Activated T-cell treated with anti-CD3 and anti-CD28 coated beads, Interleukin-2, amount 50 U/mL, for 48 hours (primary cell): ENCODE measurements at places on chromosomes 11 and 22.

DNA sequence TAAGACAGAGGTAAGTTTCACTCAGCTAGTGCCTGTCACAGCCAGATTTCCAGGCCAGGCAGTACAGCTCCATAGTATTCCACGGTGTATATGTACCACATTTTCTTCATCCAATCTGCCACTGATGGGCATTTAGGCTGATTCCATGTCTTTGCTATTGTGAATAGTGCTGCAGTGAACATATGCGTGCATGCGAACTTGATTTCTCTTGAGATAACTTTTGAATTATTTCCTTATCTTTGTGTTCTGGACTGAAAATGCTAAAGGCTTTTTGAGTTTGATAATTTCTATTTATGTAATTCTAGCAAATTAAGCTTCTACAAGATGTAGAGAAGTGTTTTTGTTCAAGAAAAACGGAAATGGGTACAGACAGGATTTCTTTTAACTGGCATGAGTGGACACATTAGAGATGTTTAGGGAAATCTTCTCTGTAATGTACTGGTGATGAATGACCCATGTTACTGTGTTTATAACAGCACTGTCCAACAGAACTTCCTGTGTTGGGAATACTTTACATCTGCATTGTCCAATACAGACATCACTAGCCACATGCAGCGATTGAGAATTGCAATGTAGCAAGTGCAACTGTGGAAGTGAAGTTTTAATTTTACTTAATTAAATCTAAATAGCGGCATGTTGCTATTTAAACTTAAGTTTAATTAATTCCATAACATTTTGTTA is 151.3 kb downstream of the CADM1 start:
- no peak for DNase-seq

DNA sequence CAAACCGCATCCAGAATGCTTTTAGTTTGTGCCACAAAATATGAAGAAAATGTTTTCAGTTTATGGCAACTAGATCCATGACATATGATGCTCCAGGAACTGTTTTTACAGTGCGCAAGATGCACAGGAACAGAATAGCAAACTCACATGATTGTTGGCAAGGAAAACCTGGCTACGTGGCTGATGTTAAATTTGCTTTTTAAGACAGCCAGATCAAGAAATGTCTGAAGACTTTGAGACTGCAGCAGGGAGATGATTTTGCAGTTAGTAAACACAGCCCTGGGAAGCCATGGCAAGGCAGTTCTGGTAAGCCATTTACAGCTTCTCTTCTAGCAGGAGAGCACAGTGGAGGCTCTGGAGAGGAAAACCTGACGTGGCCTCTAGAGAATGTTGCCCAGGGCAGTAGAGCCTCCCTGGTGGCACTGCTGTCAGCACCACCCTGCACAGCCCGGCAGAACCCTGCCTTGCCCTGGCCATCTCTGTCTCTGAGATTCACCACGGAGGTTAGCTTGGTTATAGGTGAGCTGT is 69.8 kb upstream of the TNRC6B start:
- DNase-seq, result peak; percentile 59

GRCh38 chr22:36277482-36278291 is 24.8 kb downstream of the APOL1 start:
- peak; percentile 83 for DNase-seq

DNA sequence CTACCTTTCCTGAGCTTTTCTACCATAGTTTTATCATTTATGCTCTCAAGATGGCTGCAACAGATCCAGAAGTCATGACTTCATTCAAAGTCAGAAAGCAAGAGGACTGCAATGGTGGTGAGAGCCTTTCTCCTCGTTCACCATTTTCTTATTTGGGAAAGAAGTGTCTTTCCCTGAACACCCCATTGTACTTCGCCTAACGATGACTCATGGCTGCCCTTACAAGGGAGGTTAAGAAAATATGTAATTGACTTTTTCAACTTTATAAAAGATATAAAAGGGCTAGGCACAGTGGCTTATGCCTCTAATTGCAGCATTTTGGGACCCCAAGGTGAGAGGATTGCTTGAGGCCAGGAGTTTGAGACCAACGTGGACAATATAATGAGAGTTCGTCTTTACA is 541.7 kb downstream of the METTL15 start:
- no peak for DNase-seq

GRCh38 chr11:134223121-134223520 is 646 bp downstream of the NCAPD3 start:
- DNase-seq, result peak; percentile 40

DNA sequence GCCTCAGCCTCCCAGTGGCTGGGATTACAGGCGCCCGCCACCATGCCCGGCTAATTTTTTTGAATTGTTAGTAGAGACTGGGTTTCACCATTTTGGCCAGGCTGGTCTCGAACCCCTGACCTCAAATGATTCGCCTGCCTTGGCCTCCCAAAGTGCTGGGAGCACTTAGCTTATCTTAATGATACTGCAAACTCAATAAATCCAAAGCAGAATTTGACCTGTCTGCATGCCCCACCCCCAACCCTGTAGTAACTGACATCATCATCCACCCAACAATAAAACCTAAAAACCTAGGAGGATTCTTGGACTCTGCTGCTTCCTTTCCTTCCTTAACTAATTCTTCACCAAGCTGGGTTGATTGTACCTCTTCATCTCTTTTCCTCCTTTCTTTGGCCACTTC is 6.3 kb upstream of the ADSL start:
- no peak for DNase-seq

GRCh38 chr11:19872512-19873145 is 160.0 kb downstream of the NAV2 start:
- DNase-seq, result no peak

DNA sequence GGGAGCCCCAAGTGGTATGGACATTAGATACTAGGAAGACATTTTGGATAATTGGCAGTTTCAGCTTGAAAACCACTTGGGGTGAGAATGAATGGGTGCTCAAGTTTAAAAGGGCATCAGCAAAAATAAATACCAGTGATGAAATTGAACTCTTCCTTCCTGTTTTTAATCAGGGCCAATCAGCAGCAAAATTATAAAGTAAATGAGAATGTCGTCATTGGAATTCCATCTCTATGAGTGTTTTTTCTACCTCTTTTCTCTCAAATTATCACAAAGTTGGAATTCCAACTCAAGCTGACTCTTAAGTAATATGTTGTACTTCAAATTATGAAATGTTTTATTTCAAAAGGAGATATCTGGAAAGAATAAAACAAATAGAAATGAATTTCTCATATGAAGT is 730.6 kb downstream of the METTL15 start:
- DNase-seq, result no peak

- no peak for DNase-seq
These were observed 562.8 kb upstream of the CCDC179 start for GRCh38 chr11:23423104-23423503.

- no peak for DNase-seq
These were observed 691.4 kb upstream of the CCDC179 start for GRCh38 chr11:23551706-23552105.

DNA sequence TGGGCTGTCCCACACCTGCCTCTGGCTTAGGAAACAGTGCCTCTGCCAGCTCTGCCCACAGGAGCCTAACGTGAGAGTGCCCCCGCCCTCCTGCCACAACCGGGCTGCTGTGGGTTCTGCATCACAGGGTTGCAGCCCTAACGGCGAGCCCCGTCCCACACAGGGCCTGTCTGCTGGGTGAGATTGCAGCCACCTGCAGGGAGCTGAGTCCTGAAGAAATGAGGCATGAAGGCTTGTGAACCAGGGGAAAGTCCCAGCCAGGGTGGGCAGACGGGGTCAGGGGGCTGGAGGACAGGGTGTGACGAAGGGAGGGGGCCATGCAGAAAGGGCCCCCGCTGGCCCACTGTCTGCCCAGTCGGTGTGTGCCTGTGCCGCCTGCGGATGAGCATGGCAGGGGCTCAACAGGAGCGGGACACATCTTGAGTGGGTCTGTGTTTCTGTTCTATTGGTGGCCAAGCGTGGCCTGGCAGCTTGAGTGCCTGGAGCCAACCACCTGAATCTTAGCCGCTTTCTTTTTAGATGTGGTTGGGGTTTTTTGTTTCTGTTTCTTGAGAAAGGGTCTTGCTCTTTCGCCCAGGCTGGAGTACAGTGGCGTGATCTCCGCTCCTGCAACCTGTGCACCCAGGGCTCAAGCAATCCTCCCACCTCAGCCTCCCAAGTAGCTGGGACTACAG is 38.9 kb downstream of the CTTN start:
- no peak for DNase-seq

DNA sequence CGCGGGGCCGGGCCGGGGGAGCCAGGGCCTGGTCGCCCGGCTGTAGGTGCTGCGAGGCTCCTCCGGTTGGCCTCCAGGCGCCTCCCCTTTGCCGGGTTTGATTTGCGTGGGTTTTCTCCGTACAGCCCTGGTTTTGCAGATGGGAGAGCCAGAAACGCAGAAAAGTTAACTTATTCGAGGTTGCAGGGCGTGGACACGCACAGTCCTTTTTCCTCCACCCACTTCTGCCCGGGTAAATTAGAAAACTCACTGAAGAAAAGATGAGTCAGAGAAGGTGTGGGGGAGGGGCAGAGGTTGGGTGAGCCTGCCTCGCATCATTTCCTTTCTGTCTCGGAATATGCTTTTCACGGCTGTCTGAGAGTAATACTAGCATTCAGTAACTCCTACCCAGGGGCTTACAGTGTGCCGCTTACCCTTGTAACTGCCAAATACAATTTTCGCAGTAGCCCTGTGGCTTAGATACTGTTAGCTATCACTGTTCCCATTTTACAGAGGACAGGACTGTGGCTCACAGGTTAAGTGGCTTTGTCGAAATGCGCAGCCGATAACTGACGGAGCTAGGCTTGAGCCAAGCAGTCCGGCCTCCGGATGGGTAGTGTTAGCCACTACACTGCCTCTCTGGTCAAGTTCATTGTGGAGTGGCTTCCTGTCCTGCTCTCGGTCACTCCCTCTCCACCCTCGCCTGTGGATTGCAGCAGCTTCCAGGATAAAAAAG is 812 bp downstream of the FADD start:
- DNase-seq, result peak; percentile 90

DNA sequence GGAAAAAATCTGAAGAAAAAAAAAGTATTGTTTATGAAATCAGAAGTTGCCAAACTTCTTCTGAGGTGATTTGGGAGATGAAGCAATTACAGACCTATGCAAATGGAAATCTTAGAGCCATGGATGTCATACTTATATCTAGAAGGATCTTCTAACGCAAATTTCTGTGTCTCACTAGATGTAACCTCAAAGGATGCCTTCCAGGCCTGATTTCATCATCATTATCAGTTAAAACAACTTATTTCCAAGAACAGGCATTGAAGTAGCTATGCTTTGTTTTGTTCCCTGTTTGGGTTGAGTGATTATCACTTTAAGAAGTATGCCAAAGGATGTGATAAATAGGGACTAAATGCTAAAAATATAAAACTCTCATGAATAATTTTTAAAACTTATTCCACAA is 43.9 kb upstream of the ANGPTL5 start:
- DNase-seq, result no peak

- DNase-seq, result no peak
These were observed 30.7 kb downstream of the PPP2R1B start for GRCh38 chr11:111735262-111736116.

- no peak for DNase-seq
These were observed 29.3 kb downstream of the OSBPL5 start for GRCh38 chr11:3135481-3136440.

- no peak for DNase-seq
These were observed 13.7 kb downstream of the ZBTB16 start for GRCh38 chr11:114073007-114073827.

GRCh38 chr11:73283276-73284000 is 11.3 kb downstream of the P2RY6 start:
- no peak for DNase-seq

- DNase-seq, result no peak
These were observed 99.3 kb downstream of the WNT7B start for GRCh38 chr22:45877651-45878050.

DNA sequence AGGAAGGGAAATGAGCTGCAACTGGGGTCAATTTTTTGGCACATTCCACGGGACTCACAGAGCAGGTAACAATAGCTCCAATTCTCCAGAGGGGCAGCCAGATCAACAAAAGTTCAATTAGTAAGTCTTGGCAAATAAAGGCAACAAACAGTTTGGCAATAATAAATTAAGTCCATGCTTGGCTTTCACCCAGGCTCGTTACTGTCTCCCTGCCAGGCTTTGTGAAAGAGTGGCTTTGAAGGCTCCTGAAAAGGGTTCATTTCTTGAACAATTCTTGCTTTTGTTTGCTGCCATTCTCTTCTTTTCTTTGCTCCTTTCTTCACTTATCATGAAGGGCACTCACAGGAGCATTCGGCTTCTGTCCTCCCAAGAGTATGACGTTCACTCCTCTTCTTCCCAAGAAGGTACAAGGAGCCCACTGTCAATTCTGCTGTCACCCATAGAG is 123.3 kb downstream of the APIP start:
- DNase-seq, result no peak

GRCh38 chr11:75508051-75508561 is 17.6 kb downstream of the GDPD5 start:
- peak; percentile 28 for DNase-seq

DNA sequence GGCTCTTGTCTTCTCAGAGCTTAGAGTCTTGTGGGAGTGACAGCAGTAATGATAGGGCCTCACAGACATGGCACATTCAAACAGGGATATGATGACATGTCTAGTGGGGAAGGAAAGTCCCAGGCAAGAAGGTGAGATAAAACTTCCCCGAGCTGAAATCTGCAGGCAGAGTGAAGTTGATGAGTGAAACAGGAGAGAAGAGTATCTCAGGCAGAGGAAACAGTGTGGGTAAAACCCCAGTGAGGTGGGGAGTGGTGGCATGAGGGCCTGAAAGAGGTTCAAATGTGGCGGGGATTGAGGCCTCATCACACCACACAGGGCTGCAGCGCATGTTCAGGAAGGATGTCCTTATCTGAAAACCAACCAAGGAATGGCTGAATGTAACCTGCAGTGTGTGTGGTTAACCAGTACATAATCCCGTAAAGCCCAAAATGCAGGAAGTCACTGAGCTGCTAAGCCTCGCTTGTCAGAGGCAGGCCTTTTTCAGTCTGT is 153.8 kb upstream of the E2F8 start:
- DNase-seq, result no peak

- no peak for DNase-seq
These were observed 466.9 kb downstream of the BRD1 start for GRCh38 chr22:49360746-49361145.

DNA sequence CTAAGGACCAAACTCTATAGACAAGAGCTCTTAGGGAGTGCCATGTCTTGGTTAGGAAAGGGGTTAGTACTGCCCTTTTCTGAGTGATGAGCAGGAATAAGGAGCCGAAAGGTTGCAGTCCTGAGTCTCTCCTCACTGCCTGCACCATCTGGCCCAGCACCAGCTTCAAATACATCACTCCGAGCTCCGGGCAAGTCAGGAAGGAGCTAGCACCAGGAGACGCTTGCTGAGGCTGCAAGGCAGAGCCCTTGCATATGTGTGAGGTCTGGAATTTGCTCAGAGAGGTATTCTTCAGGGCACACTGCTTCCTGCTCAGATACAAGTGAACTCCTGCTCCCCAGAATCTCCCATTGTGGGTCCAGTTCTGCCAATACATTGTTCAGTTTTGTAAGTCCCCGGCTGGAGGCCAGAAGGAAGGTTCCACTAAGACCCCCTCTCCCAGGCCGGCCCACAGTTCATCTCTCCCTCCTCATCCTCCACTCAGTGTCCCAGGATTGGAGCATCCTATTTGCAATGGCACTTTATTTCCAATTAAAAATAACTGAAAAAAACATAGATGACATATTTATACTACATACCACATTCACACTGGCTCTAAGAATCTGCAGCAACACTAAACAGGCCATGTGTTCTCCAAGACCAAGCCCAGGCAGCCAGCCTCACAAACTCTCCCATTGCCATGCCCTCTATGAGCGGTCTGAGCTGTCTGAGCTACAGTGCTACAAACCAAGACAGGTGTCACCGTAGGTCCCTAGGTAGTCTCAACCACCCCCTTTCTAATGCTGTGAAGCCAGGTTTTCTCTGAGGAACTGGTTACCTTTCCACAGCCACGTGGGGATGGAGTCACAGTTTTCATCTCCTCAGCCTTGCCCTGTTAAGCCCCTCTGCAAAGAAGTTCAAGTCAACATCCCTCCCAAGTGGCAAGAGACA is 55.1 kb upstream of the SPATA19 start:
- DNase-seq, result peak; percentile 12
